ENCODE measurements at places on chromosomes 6 and 20.

- no peak for DNase-seq
Observed at GRCh38 chr20:57807401-57808263, 97.8 kb upstream of the PMEPA1 start.

DNA sequence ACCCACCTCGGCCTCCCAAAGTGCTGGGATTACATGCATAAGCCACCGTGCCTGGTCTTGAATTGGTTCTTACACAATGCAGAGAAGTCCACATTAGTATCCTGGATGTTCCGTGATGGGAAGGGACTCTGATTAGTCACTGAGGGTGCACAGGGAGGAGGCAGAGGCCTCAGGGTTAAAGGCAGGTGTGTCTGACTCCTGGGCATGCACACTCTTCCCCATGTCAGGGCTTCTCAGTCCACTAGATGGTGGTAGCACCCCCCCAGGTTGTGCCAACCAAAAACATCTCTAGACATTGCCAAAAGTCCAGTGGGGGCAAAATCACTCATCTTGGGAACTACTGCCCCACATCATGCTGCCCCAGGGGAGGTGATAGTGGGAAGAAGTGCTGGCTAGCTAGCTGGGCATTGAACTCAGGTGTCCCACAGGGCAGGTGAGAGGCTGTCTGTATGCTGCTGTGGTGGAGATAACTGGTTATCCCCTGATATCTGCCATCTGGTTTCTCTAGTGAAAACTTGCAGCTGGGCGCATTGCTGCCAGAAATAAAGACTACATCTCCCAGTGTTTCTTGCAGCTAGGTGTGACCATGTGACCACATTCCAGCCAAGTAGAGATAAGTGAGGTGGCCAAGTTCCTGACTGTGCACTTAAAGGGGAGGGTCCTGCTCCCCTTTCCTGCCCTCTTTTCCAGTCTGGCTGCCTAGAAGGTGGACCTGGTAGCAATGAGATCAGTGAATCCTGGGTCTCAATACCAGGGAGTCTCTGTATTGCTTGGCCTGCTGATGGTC lies 8.4 kb upstream of the NSFL1C start:
- no peak for DNase-seq

DNA sequence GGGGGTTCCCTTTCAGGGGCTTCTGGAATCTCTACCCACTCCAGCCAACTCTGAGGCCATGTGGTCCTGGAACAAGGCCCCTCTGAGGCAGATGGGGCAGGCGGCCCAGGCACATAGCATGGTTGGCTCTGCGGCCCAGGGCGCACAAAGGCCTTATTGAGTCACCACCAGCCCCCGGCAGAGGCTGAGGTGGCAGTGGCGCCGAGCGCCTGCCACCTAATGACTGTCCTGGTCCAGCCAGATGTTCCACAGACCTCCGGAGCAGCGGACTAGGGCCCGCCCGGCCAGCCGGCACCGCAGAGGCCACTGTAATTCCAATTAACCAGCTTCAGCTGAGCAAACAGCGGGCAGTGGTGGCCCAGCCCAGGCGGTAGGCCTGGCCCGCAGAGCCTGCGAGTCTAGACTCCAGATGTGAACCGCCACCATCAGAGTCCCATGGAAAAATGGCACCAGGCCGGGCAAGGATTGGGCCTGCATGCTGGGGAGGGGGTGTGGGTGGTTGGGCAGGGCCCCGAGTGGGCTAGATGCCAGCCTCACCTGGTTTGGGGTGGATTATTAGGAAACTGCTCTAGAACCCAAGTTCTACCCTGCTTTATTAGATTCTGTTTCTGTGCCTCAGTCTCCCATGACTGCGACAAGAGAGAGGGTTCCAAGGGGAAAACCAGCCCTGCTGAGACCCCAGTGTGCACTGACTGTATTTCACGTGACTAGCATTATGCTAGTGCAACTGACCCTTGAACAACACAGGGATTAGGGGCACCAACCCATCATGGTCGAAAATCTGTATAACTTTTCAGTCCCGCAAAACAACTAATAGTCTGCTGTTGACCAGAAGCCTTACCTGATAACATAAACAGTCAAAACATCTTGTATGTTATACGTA lies 34.1 kb upstream of the ID1 start:
- peak; percentile 80 for DNase-seq

DNA sequence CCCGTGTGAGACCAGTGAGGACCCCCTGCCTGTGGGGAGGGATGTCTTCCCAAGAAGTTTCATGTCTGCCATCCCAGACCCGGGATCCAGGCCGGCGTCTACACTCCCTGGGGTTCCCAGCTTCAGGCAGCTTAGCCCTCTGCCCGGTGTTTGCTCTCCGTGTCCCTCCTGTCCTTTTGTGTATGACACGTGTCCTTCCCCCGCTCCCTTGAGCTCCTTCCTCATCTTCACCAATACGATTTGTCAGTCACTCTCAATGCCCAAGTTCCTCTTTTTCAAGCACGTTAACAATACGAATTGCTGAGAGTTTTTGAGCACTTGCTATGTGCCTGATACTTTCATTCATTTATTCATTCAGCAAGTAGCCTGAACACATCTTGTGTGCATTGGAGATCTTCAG lies 115.6 kb upstream of the PTPN1 start:
- DNase-seq: no peak

GRCh38 chr6:95325916-95326315 lies 251.4 kb upstream of the MANEA start:
- DNase-seq: no peak

DNA sequence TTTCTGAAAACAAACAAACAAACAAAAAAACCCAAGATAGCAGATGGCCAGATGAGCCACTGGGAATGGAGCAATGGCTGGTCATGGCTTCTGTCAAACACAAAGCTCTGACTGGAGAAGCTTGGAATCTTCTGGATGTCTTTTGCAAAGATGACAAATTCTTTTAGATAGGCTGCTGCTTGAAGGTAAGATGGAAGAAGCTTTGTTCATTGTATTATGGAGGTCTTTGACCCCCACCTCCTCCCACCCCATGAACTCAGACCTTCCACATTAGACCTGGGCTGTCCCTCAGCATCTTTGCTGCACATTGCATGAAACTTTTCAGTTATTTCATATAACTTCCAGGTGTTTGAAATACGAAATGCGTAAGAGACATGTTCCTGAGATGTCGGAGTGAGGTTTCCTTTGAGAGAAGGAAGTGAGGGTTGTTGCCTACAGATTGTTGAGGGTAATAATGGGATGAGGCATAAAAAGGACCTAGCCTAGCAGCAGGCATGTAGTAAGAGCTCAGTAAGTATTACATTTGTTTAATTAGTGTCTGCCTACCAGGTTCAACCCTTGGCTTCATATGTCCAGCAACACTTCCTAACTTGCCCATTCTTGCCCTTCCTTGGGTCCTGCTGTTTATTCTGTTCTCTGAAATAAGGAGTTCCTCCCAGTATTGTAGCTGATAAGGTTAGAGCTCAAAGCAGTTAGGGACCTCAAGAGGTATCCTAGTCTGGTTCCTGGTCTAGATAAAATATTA lies 51.4 kb upstream of the IER3 start:
- no peak for DNase-seq

DNA sequence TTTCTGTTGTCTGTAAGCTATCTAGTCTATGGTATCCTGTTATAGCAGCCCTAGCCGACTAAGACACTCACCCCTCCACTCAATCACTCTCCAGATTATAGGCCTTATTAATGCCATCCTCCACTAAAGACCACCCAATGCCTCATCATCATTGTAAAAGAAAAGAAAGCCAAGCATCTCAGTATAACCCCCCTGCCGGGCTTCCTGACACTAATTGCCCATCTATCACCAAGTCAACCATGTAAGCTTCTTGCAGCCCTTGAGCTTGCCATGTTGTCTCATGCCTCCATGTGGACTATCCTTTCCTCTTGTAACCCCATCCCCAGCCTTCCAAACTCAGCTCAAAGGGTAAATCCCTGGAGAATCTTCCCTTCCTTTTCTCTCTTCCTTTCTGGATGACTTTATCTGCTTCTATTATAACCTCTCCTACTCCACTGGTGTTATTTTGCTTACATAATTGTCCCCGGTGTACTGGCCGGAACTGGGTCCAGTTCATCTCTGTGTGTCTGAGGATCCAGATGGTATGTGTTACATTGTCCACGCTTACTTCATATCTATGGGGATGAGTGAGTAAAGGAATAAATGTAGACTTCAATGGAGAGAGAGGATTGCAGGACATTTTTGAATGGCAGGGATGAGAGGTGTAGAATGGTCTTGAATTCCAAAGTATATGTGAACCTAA lies 202.9 kb upstream of the SOX4 start:
- no peak for DNase-seq

- DNase-seq: no peak
Observed at GRCh38 chr6:45500924-45501816, 123.4 kb upstream of the SUPT3H start.

- DNase-seq: no peak
Observed at GRCh38 chr20:59004493-59004762, 2.6 kb downstream of the CTSZ start.

Data from right hindlimb (tissue), 1 donor.